Aorta (tissue), 5 donors: ENCODE measurements at places on chromosomes 1 and 21.

- no peak for DNase-seq
These were observed 24.7 kb upstream of the IL10 start for GRCh38 chr1:206796981-206797402.

- peak; percentile 38 for DNase-seq
These were observed 3.5 kb downstream of the C1orf159 start for GRCh38 chr1:1112237-1112985.

- no peak for DNase-seq
These were observed 85.3 kb upstream of the SERBP1 start for GRCh38 chr1:67515324-67516080.

DNA sequence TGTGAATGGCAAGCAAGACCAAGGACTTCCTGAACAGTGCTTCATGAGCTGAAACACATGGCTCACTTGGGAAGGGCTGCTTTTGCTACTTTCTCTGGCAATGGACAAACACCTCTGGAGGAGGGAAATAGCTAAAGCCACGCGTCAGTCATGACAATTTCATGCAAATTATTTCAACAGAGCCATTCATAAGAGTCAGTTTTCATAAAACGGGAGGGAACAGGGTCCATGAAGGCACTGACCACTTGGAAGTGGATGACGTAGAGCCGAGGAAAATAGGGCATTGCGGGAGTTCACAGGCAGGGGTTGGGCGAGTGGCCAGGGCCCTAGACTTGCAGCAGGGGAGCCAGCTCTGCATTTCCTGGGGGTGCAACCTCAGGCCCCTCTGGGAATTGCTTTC lies 43.9 kb downstream of the SDC3 start:
- no peak for DNase-seq

GRCh38 chr1:169924063-169924462 lies 30.4 kb upstream of the SCYL3 start:
- DNase-seq: no peak

DNA sequence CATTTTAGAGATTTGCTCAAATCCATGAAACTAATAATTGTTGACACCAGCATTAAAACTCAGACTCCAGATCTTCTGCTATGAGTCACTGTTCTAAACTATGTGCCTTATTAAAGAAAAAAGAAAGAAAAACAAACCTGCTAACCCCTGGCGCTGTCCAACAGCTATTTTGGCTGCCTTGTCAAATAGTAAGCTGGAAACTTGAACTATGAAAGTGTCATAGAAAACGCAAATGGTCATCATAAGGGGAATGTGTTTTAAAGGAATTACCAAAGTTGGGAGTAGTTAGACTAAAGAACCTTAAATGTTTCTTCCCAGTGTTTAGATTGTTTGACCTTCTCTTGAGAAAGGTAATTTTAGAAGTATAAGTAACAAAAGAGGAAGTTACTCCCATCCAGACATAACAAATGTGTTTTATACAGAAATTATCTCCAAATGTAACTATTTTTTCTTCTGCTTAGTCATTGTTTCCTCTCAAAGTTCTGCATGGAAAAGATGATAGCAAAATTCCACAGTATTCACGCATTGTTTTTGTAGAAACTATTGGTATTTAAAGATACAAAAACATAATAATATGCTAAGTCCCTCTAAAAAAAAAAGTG lies 272.4 kb downstream of the TPR start:
- DNase-seq: peak; percentile 65

DNA sequence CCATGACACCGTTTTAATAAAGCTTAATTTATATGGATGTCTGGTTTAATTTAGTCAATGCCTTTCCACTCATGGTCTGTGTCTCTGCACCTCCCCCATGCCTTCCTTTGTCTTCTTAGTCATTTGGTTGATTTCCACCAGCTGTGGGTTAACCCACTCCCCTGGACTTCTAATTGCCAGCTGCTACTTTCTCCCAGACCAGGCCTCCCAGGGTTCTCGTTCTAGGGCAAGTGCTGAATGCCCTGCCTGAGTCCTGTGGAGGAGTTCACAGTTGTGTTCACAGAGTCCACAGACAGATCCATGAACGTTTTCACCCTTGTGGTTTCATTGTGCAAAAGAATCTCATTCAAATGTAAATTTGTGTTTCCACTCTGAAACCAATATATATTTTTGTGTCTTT lies 243.4 kb downstream of the NUF2 start:
- no peak for DNase-seq

GRCh38 chr1:23424293-23425192 lies at the start of gene TCEA3:
TSS of gene TCEA3 (minus strand) at chr1:23424748. CDS start at chr1:23424633, 115 bp downstream.
- DNase-seq: peak; percentile 69

- no peak for DNase-seq
These were observed 13.5 kb downstream of the SLC35D1 start for GRCh38 chr1:67040405-67040804.

DNA sequence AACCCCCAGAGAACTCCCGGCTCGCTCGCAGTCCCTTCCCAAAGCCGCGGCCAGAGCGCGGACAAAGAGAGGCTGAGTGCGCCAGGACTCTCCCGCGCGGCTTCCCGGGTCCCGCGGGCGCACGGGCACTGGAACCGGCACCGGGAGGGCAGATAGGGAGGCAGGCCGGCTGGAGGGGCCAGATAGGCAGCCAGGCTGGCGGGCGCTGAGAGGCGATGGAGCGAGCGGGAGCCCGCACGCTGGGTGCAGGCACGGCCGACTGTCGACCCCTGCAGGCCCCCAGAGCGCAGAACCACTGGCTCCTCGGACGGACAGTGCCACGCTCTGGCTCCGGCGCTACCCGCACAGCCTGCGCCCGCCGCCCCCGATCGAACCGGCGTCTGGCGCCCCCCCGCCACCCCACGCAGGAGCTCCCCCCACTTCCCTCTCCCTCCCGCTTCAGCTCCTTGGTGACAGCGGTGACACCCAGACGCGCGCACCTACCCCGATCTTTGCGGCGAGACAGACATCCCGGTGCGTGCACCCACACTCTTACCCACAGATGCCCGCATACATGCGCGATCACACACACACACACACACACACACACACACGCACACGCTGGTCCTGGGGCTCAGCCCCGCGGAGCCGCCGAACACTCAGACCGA lies 534 bp downstream of the SLC6A9 start:
- peak; percentile 81 for DNase-seq

DNA sequence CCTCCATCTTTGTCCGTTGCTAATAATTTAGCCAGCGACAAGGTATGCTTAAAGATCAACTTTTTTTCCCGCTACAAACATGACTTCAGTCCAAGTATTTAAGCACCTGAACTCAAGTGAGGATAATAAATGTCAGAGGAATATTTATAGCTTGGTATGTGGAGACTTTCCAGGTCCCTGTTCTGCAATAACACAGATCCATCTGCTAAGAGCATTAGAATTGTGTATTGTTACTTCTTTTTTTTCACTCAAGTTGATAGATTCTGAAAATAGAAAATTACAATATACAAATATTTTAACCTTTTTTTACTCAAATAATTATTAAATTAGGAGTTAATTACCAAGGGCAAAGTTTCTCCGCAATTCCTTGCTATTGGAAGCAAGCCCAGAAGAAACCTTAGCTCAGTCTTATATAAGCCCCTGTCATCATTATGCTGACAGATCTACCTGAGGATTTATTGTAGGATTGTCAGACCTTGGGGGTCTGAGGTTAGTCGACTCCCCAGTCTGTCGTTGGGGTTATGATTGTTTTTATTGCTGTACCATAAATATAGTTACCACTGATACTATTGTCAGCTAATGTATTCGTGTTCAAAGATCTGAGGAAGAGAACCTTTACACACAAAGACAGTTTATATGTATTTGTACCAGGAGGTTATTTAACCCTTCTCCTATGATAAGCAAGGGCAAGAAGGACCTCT lies 337.9 kb downstream of the TBX15 start:
- no peak for DNase-seq

- DNase-seq: no peak
These were observed 586.3 kb downstream of the LRRIQ3 start for GRCh38 chr1:73611681-73612080.

DNA sequence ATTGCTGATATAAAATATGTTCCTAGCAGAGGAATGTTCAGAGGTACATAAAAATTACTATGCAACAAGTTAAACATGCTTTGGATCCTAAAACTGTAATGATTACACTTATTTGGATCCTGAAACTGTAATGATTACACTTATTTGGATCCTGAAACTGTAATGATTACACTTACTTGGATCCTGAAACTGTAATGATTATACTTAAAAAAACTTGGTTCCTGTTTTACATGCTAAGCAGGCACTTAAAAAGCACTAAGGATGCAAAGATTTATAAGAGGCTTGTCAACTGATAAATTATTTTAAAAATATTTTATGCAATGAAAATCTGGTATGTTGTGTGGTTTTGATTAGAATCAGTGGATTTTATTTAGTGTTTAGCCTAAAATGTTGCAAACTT lies 47.7 kb downstream of the ZNHIT6 start:
- no peak for DNase-seq

DNA sequence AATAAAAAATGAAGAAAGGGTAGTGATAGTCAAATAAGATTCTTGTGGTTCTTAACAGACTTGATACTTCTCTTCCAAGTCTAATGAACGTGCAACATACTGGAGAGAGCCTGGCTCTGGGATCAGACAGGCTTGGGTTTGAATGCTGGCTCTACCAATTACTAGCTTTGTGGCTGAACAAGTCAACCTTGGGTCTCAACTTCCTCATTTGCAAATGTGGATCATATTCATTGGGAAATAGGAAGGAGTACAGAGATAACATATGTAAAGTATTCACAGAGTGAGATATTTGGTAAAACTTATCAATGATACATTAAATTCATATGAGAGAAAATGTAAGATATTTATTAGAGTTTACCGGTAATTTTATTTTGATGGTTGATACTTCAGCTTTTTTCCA lies 2.0 kb downstream of the EDEM3 start:
- no peak for DNase-seq

DNA sequence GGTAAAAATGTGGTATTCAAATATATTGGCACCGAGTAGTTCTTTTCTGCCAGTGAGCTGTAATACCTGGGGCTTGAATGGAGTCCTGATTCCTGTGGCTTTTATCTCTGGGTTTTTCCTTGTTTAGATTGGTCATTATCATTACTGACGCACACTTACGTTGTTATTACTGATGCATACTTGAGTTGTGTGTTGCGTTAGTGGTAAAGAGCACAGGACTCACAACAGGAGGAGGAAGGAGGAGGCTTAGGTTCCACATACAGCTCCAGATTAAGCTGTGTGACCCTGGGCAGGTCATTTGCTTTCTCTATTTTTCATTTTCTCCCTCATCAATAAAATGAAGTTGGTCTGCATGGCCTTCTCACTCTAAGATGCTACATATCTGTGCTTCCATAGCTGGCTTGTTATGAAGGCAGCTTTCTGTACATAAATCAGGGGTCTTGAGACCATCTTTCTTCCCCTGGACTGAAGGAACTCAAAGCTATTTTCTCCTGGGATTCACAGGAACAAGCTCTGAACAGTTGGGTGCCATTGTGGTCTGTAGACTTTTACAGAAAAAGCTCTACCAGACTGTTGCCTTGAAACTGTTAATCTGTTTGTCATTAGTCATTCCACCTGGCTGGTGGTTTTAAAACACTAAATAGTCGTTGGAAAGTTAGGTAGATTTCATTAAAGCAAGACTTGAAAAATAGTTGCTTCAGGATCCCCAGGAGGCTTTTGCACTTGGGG lies 5.6 kb downstream of the ARID1A start:
- no peak for DNase-seq

GRCh38 chr1:25780318-25781129 lies 19.5 kb upstream of the SELENON start:
- no peak for DNase-seq

- peak; percentile 82 for DNase-seq
These were observed 529 bp downstream of the MPZL1 start for GRCh38 chr1:167722152-167722869.
